Endothelial cell of coronary artery (primary cell): ENCODE measurements at places on chromosomes 3 and 15. TPM values are rescaled to one million over a fixed set of nuclear protein-coding genes. Genes with fewer than 3 reads are reported as not detected.

The FEM1B gene
- total RNA-seq: 43.6 and 54.9 TPM in 2 replicates

The CPN2 gene
- total RNA-seq: not detected in 2 replicates

The TRPM1 gene
- 0.19 and 0.27 TPM in 2 replicates for total RNA-seq

The ACP3 gene
- not detected in 2 replicates for total RNA-seq

The PAK6 gene
- total RNA-seq: not detected in 2 replicates
